ENCODE measurements at places on chromosomes 16 and 17.

DNA sequence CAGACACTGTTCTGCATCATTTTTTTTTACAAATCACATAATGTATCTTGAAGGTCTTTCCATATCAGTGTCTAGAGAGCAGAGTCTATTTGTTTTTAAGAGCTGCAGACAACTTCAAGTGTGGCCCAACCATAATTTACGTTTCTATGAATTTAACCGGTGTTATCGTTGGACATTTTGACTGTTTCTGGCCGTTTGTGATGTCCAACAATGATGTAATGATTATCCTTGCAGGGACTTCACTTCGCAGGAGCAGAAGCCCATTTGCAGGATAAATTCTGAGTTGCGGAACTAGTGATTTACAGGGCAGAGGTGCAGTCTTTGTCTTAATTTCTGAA lies 26.9 kb upstream of the HLF start:
- DNase-seq = no peak

DNA sequence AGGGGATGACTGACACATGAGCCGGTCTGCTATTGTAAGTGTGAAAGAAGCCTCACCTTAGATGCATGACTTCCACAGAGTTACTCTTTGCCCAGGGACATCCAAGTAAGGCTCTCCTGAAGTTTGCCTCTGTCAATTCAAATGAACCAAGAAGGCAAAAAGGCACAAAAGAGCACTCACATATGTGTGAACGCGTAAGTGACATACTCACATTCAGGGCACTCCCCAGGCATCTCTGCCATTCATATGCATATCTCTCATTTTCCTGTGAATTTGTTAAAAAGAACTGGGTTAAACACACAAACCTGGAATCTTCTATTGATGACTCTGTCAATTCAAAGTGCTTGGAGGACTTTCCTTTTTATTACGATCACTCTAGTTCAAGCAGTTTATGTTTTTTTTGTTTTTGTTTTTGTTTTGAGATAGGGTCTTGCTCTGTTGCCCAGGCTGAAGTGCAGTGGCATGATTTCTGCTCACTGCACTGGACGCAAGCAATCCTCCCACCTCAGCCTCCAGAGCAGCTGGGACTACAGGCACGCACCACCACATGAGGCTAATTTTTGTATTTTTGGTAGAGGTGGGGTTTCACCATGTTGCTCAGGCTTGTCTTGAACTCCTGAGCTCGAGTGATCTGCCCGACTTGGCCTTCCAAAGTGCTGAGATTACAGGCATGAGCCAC lies 49.4 kb downstream of the DUSP14 start:
- DNase-seq = no peak

DNA sequence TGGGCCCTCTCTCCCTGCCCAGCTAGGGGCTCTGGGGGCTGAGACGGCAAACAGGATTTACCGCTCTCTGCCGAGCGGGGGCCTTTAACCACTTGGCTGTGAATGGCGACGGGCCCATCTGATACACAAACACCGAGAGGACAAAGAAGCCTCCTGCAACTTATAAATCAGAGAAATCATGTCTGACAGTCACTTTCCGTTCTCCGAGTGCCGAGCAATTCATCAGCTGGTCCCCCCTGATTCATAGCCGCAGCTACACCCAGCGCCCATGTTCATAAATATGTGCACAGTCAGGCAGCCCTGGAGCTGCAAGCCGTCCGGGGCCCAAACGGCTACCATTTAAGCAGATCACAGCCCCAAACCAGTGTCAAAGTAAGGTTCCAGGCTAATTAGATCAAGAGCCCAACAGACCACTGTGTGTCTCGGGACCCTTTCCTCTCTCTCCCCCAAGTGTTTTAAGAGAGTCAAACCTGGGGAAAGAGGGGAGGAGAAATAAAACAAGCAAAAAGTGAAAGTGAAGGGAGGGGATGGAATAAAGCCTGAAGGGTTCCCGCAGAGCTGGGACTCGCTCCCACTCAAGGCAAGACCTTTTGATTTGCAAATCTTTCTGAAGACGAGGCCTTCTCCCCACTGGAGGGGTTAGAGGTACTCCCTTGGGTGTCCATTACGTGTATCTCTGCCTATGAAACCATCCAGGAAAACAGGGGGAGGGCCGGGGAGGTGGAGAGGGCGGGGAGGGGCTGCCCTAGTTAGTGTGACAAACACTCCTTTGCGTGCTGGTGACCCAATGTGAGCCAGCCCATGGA lies 154.7 kb downstream of the C16orf78 start:
- DNase-seq = no peak

DNA sequence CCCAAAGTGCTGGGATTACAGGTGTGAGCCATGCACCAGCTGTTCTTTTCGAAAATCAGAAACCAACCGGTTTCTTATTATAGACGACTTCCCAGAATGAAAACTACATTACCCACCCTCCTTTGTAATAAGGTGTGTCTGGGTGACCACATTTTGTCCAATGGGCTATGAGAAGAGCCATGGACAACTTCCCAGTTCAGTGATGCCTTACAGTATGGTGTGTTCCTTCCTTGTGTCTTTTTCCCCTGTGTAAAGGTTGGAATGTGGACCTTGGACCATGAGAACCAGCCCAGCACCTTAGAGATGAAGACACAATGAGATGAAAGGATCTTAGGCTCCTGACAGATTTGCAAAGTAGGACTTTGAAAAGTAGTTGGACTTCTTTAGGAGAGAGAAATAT lies 85.0 kb upstream of the ATF7IP2 start:
- DNase-seq = no peak

DNA sequence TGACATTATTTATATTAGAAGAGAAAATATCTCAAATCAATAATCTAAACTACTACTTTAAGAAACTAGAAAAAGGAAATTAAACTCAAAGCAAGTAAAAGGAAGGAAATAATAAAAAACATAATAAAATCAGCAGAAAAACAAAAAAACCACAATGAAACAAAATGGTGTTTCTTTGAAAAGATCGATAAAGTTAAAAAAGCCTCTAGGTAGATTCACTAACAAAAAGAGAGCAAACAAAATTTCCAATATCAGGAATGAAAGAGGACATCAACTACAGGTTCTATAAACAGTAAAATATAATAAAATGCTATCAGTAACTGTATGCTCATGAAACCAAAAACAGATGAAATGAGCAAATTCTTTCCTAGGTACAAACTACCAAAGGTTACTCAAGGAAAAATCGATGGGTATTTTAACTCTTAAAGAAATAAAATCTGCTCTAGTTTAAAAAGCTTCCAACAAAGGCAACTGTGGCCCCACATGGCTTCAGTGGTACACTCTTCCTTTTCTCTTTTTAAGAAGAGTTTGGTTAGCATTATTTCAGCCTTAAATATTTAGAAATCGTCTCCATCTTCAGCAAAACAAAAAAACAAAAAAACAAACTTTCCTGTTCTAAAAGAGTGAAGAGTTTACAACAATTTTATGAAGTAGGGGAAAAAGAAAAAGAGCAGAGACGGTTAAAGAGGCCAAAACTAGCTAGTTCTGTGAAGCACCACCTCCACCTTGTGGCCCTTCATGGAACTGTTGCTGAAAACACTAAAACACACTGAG lies 102.2 kb downstream of the TRIM37 start:
- DNase-seq = peak; percentile 18

DNA sequence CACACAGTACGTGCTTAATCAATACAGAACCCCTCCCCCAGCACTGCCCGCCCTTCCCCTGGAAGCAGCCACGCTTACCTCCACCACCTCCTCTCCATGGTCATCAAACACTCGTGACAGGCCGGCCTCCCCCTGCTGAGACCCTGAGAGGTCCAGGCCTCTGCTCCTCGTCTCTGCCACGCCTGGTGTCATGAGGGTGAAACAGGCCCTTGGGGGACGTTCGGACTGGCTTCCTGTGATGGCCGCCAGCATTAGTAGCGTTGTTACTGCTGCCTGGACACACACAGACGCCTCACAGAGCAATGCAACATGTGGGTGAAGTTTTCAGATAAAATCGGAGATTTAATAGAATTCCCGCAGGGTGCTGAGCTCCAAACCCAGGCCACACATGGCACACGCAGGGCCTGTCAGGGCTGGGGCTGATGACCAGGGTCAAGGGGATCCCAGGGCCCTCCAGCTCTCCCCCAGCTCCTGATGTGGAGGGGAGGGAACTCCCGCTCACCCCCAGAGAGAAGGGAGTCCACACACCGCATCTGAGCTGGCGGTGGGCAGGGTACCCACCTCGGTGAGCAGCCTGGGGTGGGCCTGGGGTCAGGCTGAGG lies 15.9 kb upstream of the SLC38A10 start:
- no peak for DNase-seq

DNA sequence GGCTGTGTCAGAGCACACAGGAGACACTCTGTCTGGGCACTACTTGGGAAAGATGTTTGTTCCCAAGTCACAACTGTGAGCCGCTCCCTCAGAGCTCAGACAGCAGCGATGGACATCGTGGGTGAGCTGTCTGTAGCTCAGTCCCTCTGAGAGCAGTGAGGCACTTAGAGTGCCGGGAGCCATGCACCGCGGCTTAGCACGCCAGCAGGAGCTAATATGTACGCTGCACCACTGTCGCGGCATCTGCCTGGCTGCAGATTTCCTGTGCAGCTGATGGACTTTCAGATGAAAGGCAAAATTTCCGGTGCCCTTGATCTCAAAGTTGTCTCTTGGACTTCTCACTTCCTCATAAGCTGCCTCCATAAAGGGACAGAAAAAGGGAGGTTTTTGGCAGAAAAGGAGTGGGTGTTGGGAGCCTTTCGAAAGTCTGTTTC lies 92.8 kb upstream of the ZNF469 start:
- no peak for DNase-seq

DNA sequence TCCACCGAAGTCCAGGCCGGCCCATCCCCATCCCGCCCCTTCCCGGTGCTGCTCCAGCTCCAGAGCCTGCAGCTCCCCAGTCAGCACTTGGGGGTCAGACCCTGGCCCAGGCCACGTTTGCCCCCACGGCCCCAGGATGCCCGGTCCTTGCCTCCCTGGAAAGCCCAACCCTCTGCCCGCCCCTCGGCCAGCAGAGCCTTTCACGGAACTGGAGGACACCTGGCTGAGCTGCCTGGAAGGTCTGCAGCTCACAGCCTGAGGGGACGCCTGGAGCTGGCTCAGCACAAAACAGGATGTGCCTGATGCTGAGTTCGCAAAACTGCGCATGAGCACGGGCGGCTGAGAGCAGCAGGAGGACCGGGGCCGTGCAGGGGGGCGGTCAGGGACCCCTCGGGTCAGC lies 29.7 kb upstream of the SSTR5 start:
- DNase-seq = no peak

DNA sequence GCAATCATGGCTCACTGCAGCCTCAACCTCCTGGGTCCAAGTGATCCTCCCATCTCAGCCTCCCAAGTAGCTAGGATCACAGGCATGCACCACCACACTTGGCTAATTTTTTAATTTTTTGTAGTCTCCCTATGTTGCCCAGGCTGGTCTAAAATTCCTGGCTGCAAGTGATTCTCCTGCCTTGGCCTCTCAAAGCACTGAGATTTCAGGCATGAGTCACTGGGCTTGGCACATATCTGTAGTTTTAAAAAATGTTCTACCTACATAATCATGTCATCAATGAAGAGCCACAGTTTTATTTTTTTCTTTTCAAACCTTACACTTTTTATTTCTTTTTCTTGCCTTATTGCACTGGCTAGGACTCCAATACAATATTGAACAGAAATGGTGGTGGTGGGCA lies 33.1 kb upstream of the COL1A1 start:
- DNase-seq = no peak

DNA sequence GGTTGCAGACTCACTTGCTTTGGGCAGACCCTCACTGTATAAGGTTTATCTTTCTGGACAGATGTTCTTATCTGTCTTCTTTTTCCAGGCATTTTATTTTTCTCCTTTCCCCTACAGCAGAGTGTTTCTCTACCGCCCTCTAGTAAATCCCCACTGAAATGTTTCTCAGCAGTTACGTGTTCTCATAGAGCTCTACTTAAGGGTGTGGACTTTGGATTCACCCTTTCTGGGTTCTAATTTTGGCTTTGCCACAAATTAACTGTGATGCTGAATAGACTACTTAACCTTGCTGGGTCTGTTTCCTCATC lies 2.0 kb downstream of the ADAT1 start:
- DNase-seq = no peak

DNA sequence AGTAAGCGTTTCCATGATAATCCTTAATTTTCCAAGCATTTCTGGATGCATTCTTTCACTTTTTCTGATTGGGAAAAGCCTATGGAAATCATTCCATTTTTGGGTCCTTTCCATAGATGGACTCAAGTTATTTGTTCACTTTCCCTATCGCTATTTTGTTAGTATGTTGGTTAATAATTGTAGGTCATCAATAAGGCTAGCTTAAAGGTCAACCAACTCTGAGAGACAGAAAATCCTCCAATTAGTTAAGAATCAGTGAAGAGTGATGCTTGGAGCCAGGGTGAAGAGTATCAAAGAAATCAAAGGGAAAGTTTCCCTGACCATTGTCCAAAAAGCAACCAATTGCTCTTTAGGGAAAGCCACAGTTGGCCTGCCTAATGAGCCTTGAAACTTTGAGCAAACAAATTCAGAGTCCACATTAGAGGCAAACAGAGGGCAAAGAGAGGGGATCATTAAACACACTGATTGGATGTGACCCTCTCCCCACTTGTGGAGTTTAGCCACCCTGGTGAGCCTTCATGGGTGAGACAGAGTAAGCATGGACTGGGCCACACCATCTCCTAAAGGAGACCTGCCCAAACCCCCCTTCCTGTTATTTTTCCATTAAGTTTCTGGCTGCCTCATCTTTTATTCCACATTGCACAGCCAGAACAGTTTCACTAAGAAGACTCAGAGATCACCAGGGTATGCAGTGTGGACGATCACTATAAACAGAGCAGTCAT lies 133.4 kb upstream of the DYNLRB2 start:
- no peak for DNase-seq
